ENCODE measurements at places on chromosomes 6 and 20.
A peak's percentile ranks its signal among the peaks of the same experiment; 100 is the strongest.

DNA sequence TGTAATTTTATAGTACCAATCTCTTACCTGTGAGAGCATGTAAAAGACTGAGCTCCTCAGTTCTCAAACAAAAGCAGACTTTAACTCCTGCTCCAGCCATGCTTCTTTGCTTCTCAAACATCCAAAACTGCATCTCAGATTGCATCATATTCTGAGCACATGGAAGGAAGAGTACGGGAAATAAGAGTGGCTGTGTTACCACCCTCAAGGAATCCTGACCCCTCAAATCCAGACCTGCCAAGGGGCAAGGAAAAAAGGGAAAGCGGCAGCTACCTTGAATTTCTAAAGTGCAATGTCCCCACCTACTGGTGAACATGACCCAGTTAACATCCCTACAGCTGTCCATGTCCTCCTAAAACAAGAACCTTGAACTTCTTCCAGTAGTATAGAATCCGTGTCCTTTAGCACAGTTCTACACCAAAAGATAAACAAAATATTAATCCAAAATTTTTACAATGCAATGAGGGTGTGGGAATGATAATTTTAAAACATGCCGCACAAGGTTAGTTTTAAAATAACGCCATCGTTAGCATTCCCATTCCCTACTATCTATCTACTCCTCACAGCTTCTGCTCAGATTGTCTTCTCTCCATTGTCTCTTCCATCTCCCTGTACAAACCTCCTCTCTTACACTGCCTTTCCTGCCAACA lies 34.1 kb upstream of the HLA-DQB1 start:
- peak; percentile 70 for DNase-seq

DNA sequence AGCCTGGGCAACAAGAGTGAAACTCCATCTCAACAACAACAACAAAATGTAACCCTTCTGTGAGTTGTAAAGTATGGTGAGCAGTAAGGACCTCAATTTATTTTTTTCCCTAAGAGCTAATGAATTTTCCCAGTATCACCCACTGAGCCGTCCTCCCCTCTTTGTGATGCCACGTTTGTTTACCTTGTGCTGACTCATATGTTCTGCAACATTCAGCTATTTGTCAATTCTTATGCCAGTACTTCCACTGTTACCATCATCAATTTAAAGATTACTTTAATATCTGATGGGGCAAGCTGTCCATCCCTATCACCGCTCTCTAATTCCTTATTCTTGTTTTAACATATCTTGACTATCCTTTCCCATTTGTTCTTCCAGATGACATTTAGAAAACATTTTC lies 37.5 kb downstream of the MAK start:
- peak; percentile 83 for DNase-seq

- DNase-seq = no peak
Measured at GRCh38 chr6:20433321-20433720, 31.6 kb downstream of the E2F3 start.

GRCh38 chr6:14707276-14707675 lies 538.6 kb upstream of the JARID2 start:
- DNase-seq = no peak

- no peak for DNase-seq
Measured at GRCh38 chr20:1856424-1856823, 38.8 kb upstream of the SIRPA start.

- DNase-seq = no peak
Measured at GRCh38 chr6:13702809-13703302, 8.8 kb downstream of the RANBP9 start.

GRCh38 chr20:48718786-48719578 lies 108.8 kb downstream of the PREX1 start:
- no peak for DNase-seq

- peak; percentile 57 for DNase-seq
Measured at GRCh38 chr6:47672816-47673215, 25.6 kb upstream of the ADGRF4 start.

DNA sequence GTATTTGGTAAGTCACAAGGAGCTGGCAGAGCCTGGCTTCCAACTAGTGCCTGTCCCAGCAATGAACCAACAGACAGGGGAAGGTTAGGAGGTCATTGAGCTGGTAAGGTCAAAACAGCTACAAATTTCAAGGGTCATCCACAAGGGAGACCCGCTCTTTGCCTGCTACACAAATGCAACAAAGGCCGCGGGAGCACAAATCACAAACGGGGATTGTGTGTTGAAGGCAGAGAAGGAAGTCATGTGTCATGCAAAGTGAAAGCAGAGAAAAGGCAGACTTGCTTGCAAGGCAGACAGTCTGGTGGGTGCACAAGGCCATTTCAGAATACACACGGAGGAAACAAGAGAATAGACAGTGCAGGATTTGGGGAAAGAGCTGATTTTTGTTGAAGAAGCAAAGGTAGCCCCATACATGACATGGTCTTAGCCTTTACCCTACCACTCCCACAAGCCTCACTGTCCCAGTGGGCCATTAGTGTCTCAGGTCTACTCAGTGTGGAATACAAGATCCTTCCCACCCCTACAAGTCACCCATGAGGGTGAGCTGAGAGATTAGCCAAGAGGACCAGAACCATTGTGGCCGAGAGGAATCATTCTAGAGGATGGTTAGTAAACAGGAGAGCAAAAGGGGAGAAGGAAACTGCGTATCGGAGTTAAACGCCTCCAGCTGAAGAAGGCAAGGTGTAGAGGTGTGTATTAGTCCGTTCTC lies 18.1 kb upstream of the SAMHD1 start:
- no peak for DNase-seq

DNA sequence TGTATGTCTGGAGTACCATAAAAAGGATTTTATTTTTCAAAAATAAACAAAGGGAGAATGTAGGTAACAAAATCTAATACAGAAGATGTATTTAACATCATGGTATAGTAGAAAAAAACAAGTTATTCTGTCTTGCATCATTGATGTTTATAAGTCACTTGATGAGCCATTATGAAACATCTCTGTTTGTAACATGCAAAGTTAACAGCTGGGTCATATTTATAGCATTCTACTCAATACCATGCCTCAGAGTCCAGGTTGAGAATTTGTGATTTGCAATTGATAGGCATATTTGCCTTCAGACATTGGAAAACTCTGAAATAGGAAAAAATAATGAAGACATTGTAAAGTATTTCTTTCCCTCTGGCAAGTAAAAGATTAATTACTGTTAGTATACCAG lies 52.3 kb upstream of the IL20RA start:
- DNase-seq = peak; percentile 43

- DNase-seq = peak; percentile 85
Measured at GRCh38 chr6:99026135-99026534, 78.4 kb upstream of the FBXL4 start.

DNA sequence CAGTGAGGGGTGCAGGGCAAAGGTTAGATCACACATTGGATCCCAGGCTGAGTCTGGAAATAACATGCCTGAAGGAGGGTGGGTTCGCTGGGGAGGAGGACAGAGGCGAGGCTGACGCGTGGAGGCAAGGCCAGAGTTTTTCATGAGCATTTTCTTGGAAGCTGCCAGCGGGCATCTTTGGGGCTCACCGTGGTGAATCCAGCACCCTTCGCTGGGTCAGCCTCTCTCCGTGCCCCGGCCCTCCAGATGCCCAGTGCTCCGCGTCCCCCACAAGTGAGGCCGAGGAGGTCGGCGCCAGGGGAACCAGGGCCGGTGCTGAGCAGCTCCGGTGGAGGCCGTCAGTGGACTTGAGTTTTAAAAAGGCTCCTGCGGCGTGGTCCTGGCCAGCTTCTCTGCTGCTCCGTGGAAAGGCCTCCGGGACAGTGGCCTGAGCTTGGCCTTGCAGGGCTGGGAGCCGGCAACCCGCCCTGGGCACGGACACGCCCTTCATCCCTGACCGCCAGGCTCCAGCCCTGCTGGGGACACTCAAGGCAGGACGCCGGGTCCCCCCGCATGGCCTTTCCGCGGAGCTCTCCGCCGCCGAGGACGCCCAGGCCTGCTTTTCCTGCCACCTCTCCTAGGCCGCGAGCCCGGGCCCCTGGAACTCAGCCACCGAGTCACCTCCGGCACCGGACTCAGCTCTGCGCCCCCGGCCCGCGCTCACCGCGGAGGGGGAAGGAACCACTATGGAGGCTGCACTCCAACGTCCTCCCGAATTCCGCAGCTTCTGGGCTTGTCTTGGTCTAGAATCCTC lies 114.3 kb downstream of the THBS2 start:
- DNase-seq = no peak

GRCh38 chr20:63071541-63072181 lies 64.9 kb upstream of the BHLHE23 start:
- DNase-seq = peak; percentile 54

GRCh38 chr20:35125753-35126152 lies 21.4 kb downstream of the EDEM2 start:
- no peak for DNase-seq

DNA sequence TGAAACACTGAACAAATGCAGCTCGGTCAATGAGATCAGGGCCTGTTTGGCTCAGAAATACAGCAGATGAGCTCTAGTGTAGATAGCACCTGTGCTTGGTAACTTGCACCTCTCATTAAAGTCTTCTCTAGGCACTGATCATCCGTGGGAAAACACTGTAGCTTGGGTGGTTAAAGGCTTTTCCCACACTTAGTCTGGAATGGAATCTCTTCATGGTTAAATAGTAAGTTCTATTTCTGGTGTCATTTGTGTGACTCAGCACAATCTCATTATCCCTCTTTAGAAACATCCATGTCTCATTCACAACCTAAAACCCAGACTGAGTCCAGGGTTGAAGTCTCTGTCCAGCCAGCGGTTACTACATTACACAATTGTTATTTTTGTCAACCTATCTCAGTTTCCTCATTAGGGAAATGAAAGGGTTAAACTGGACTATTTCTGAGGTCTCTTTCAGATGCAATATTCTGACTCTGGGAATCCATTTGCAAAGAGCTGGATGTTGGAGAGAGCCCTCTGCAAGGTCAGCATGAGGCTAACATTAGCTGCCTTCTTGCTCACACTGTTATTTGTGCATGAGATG lies 125.0 kb downstream of the ZDHHC14 start:
- DNase-seq = no peak

DNA sequence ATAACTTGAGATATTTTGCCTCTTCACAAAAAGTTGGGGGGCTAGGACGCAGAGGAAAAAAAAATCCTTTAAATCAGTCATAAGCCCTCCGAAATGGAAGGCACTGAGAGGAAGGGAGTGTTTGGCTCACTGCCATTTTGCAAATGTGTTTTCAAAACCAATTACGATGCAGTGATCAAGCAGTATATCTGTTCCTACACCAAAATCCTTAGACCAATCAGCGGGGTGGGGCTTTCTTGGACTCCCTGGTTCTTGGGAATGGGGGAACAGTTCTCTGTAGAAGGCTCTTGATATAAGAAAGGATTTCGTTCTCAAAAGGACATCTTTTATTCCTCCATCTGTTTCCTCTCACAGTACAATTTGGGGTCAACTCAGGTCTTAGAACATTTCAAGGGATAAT lies 478.6 kb upstream of the JARID2 start:
- DNase-seq = no peak

- peak; percentile 32 for DNase-seq
Measured at GRCh38 chr6:71967436-71967835, 81.1 kb downstream of the RIMS1 start.

DNA sequence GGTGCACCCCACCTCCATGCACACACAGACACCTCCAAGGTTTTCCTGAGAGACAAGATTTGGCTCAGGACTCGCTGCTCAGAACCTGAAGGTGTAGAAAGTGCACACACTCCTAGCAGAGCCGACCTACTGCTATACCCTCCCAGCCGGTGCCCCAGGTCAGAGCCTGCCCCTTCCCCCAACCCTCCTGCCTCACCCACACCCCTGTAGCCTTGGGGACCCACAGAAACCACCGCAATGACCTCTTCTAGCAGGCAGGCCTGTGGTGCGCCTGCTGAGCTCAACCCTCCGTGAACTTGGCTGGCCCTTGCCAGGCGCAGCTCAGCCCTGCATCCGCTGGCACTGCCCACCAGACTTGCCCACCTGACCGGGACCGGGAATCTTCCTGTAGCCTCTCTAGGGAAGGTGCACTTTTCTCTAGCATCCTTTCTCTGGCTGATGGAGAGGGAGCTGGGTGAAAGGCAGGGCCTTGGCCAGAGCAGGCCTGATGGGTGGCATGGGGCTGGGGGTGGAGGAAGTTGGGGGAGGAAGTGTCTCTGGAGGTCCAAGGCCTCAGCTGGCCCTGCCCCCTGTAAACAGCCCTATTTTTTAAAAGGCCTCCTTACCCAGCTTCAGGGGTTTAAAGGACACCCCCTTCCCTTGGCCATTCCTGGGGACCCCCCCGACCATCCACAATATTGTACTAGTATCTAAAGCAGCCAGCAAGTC lies 36.9 kb upstream of the SLCO4A1 start:
- no peak for DNase-seq

DNA sequence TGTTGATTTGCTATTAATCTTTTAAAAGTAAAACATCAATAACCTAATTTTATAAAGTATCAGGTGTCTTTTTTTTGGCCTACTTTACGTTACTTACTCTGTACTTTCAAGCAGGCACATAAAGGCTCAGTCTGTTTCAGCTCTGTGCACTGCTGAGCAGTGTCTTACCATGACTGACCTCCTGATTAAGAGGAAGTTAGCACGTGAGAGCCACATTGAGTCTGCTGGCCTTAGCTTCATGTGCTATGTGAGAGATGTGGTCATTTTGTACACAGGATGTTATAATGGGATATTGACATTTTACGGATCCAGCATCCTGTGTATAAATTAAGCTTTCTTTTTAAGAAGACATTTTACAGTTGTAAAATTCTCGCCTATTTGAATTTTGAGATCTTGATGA lies 31.9 kb downstream of the ARID1B start:
- no peak for DNase-seq

DNA sequence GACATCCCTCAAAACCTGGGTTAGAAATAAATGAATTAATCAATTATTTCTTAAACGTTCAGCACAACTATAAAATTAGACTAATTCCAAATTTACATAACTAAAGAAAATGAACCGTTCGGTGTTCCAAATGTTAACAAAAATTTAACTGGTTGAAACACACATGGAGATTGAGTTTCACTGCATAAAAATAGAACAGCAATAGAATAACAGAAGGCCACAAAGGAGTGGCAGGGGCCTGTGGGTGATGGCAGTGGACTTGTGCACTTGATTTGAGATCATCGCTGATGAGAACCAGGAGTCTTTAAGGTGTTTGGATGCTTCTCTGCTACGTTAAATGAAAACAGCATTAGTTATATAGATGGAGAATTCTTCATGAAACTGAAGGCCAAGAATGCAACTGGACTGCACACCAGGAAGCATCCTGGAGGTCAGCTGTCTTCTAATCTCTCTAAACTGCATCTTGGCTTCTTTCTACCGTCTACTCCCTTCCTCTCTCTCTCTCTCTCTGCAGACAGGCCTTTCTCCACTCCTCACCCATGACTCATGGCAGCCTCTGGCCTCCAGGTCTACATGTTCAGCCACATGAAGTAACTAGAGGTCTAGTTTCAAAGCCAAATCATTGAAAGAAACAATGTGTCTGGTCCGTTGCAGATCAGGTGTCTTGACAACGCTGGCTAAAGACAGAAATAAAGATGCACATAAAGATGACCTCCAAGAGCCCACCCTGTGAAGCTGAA lies 111.3 kb downstream of the SIM1 start:
- peak; percentile 57 for DNase-seq

GRCh38 chr20:32626859-32627636 lies 41.9 kb upstream of the NOL4L start:
- DNase-seq = no peak
